Left renal pelvis (tissue), 4 donors: ENCODE measurements at places on chromosomes 1 and 21. TPM values are rescaled to one million over a fixed set of nuclear protein-coding genes. Genes with fewer than 3 reads are reported as not detected.

DNA sequence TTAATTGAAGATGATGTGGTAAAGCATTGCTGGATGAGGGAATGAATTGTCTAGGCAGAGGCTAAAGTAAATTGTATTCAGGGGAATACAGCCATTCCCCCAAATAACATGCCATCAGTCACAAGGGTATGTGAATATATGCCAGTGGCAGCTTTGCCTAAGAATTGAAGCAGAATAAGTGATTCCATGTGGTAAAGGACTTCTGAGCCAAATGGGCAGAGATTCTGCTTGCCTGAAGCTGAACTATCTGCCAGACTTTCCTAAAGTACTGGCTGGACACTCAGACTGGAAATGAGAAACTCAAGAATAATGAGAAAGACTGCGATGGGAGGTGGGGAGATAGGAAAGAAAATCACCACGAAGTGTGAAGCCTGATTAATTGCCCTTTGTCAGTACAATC is 2.4 kb downstream of the LIX1L start:
- DNase-seq, result no peak

DNA sequence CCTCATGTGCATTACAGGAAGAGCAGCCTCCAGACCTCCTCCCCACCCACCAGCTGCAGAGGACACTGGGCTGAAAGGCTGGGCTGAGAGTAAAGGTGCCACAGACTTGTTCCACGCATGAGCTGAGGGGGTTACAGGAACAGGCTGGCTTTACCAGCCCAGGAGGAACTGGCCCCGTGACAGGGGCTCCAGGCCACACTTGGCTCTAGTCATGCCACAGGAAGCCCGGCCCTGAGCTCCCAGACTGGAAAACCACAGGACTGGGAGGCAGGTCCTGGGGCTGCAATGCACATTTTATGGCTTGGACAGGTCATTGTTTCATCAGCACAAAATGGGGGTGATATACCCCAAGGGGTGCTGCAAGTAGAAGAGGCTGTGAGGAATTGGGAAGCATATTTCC is 35.6 kb downstream of the GPA33 start:
- no peak for DNase-seq

DNA sequence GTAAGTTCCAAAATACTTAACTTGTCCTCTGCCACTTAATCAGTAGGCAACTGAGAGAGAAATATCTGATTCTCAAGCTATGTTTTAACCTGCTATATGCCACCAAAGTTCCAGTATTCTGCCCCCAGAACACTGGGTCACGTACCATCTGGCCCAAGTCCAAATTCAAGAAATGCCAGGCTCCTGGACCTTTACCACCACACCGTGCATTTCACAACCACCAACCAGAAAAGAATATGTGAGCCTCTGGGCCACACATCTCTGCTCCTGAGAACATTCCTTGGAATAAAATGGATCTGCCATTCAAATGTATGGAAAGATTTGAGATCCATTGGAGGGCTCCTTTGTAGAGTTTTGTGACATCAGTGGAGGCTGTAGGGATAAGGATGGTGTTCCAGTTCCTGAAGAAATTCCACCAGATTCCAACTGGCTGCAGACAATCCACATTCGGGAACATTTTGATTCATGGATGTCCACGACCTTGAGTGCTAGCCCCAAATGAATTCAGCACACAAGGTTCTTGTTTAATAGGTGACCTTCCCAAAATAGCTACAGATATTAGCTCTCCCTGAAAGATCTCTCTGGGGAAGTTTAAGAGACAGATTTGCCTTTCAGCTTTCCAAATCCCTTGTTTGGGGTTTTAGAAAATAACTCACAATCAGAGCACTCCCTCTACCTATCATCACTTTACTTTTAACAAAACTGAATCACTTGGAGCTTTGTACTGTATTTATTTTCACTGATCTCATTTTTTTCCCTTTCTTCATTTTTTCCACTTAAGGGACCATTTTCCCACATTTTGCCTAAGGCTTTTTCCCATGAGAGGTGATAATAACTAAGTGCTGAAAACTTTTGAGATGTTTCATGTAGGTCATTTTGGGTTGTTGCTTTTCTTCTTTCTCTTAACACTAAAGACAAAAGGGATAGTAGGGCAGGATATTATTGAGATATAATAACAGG is 128.4 kb upstream of the ZC3H11B start:
- DNase-seq, result no peak

- DNase-seq, result no peak
Observed at GRCh38 chr1:206714331-206715058, 29.8 kb downstream of the MAPKAPK2 start.

RBP7 gene
- 40.0 TPM for polyA plus RNA-seq

IFI16 gene
- polyA plus RNA-seq, result 66.4 TPM

C1orf174 gene
- 31.1 TPM for polyA plus RNA-seq
